ENCODE measurements at places on chromosomes 3 and 15. TPM values are rescaled to one million over a fixed set of nuclear protein-coding genes. Genes with fewer than 3 reads are reported as not detected.

The GOLGA6A gene
- total RNA-seq = not detected

DNA sequence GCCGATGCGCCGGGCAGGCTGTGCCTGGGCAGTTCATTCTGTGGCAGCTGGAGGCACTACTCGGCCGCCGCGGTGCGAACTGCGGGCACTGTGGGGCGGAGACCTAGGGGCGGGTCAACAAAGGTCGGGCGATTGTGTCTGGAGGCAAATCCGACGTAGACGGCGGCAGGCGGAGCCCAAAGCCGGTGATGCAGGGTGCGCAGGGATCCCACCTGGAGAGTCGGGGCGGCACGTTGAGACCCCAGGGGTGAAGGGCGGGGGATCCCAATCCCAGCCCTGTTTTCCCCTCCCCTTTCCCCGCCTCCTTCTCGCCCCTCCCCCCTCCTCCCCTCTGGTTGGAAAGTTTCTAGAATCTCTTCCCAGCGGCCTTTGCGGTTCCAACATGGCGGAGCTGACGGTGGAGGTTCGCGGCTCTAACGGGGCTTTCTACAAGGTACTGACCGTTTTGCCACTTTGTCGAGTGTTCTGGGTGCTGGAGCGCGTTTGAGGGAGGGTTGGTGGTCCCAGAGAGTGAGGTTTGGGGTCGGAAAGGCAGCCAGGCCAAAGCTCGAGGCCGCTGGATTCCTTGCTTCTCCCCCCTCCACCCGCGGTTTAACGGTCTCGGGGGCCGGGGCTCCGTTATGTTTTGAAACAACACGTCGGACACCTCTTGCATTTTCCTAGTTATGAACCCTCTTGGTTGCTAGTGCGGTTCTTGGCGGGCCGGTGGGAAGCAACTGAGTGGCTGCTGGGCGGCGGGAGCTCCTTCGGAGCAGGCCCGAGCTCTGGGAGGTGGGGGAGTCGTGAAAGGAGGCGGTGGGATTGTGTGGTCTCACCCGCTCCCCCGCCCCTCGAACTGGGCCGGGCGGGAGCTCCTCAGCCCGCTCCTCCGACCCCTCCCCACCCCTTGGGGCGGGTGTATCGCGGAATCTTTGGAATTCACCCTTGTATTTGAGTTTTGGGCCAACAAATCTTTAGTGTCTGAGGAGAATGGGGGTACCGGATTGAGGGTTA, at the start of gene FXR1:
FXR1 (plus strand) TSS at position 367 of the 993 bp plus-strand sequence; CDS start at position 383, 16 bp downstream.
- peak; percentile 81 for DNase-seq

- no peak for DNase-seq
Observed at GRCh38 chr3:77837456-77838025, 797.6 kb downstream of the ROBO2 start.

DNA sequence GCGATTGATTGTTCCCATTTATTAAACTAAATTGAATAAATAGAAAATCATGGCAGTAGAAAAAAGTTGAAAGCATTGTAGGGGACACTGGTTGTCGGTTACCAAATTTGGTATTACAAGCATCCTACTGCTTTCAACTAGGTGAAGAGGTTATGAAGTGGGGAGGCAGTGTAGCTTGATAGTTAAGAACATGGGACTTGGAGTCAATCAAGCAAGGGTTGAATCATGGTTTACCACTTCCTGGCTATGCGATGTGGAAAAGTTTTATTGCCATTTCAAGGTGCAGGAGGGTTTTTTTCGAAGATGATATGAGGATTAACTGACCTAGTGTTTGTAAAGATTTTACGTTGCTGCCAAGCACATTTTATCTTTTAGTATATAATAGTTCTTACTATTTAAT, 318.2 kb upstream of the KCNH8 start:
- no peak for DNase-seq

The SERINC4 gene
- total RNA-seq = 0.12 TPM

The FEZF2 gene
- total RNA-seq = not detected

GRCh38 chr3:127786353-127787070, 35.8 kb downstream of the MGLL start:
- DNase-seq = no peak

The IL17RB gene
- 0.25 TPM for total RNA-seq

The ZNF660 gene
- total RNA-seq = 0.12 TPM

- DNase-seq = no peak
Observed at GRCh38 chr3:134057006-134057653, 27.4 kb upstream of the SLCO2A1 start.

DNA sequence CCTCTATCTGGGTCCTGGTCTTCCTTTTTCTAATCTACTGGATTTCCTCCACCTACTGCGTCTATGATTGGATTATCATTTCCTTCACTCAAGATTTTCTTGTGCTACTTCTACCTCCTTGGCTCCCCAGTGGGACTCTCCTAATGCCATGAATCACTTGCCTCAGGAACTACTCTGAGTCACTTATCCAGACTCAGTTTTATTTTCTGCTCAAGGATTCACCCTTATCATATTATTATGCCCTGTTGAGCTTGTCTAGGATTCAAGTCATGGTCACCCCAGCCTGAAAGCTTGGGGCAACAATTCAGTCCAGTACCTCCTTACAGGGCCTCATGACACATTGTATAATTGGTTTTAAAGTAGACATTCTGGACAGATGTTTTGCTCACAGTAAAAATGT, 968.1 kb downstream of the ROBO1 start:
- no peak for DNase-seq
